ENCODE measurements at places on chromosomes 5 and 9.

GRCh38 chr9:132156262-132156661 lies 5.6 kb upstream of the NTNG2 start:
- DNase-seq = no peak

- no peak for DNase-seq
Observed at GRCh38 chr5:103424026-103424425, 138.6 kb downstream of the NUDT12 start.

DNA sequence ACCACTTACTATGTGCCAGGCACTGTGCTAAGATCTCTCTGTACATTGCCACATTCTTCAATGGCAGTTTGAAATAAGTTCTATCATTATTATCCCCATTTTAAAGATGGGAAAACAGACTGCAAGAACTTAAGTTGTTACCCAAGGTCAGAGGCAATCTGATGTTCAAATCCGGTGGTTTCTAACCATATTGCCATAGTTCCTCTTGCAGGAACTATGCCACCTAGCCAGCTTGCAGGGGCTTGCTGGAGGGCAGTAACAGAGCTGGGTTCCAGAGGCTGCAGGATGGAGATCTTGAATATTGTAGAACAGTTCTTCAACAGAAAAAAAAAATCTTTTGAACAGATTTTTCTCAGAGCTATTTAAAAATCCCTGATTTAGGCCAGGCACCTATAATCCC lies 71.8 kb upstream of the TNFAIP8 start:
- no peak for DNase-seq

GRCh38 chr9:120365386-120365785 lies 214.6 kb downstream of the CDK5RAP2 start:
- no peak for DNase-seq
